ENCODE measurements at places on chromosomes 12 and 14.

GRCh38 chr12:3417113-3417512 is 73.9 kb upstream of the PRMT8 start:
- no peak for DNase-seq

DNA sequence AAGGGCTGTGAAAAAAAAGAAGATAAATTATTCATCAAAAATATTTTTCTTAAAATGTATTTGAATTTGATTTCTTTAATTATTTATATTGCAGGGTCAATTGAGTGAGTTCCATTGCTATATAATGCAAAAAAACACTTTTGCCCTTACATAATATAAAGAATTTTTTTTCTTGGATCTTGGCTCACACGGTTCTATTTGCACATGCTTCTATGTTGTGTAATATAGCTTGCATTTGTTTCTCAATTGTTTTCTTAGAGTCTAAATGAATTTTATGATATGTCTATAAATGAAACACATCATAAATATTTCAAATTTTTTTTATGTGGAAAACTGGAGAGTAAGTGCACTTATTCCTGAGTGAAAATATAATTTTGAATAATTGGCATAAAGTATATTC is 694.2 kb downstream of the SLC6A15 start:
- DNase-seq: no peak

GRCh38 chr14:85487215-85487614 is 42.7 kb upstream of the FLRT2 start:
- no peak for DNase-seq

GRCh38 chr12:13670285-13670866 is 311.0 kb downstream of the GRIN2B start:
- DNase-seq: no peak

DNA sequence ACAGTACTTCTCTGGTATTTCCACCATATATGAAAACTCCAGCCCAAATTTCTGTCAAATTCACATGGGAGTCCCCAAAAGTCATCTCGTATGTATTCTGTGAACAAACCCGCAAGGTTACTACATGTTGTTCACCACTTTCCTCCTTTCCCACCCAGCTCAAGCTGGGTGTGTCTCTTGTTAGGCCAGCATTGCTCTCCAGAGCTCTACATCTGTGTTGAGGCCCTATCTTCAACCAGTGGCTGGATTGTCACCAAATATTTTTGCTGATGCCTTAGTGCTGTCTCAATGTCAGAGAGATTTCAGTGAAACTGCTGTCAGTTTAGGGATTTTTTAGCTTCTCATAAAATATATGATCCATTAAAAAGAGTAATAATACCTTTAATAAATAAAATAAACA is 230.9 kb downstream of the BTG1 start:
- no peak for DNase-seq

DNA sequence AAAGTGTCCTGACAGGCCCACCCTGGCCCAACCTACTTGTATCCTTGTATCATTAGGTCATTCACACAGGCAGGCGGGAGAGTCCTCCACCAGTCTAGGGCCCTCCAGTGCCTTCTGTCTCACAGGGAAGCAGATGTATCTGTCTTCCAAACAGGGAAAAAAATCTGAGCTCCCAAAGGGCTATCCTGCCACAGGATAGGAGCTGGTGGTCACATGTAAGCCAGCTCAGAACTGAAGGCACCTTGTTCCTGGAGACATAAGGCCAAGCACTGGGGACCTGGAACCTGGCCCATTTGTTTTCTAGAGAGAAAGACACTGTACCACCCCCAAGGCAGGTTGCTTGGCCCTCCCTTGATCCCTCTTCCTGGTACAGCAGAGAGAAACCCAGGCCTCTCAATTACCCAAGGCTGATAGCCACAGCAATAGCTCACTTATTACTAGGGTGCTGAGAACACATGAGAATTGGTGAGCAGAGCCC is 19.4 kb upstream of the PLEKHH1 start:
- DNase-seq: no peak

DNA sequence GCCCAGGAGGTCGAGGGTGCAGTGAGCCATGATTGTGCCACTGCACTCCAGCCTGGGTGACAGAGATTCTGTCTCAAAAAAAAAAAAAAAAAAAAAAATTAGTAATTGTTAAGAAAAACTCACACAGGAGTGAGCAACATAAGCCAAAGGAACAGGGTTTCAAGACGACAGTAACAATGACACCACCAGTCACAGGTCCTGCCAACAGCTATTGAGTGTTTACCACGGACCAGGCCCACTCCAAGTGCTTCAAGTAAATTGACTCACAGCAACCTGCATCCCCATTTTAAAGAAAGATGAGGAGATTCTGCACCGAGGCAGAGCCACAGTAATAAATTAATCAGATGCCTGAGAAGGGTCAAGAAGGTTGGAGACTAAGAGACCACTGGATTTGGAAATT is 194.5 kb downstream of the DPF3 start:
- DNase-seq: no peak

DNA sequence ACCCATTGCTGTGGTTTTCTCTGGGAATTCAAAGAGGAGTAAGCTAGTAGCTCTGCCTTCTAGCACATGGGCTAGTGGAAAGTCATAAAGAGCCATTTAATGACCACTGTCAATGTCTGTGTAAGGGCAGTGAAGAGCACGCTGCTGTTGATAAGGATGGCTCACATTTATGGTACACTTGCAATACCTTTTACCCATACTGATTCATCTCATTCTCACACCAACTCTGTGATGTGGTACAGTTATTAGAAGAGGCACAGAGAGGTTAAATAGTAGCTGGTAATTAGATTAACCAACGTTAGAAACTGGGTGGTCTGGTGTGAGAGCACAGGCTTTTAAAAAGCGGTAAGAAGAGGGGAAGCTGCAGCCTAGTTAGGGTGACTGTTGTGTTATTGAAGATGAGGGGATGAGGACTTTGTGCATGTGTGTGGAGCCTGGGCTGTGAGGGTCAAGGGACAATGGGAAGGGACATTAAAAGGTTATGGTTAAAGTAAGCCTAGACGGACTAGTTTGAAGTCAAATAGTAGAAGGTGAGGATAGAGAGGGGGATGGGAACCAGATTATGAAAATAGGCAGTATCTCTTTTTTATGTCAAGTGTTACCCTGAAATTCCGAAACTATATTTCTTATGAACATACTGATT is 25.2 kb downstream of the RASSF3 start:
- no peak for DNase-seq

GRCh38 chr12:18651525-18651924 is 86.3 kb downstream of the PLCZ1 start:
- DNase-seq: no peak

GRCh38 chr14:61266891-61267740 is 14.0 kb downstream of the TMEM30B start:
- no peak for DNase-seq

DNA sequence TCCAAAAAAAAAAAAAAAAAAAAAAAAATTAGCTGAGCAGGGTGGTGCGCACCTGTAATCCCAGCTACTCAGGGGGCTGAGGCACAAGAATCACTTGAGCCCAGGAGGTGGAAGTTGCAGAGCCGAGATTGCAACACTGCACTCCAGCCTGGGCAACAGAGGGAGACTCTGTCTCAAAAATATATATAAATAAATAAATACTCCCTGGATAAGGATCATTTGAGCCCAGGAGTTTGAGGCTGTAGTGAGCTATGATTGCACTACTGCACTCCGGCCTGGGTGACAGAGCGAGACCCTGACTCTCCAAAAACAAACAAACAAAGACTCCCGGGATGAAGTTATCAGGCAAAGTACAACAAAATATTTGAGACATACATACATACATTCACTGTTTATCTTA is 3.3 kb upstream of the NAA25 start:
- DNase-seq: no peak

- no peak for DNase-seq
Measured at GRCh38 chr14:74620497-74620921, 8.5 kb upstream of the LTBP2 start.

DNA sequence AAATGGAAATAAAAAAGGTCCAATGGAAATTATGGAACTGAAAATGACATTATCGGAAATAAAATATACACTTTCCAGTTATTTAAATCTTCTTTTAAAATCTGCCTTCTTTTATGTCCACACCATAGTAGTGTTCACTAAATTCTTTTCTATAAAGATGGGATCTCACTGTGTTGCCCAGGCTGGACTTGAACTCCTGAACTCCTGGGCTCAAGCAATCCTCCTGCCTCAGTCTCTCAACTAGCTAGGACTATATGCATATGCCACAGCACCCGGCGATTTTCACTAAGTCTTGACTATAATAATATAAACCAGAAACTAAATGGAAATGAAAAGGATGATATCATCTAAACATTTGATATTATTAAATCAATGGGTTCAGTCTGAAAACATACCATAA is 188.4 kb downstream of the MED13L start:
- no peak for DNase-seq

DNA sequence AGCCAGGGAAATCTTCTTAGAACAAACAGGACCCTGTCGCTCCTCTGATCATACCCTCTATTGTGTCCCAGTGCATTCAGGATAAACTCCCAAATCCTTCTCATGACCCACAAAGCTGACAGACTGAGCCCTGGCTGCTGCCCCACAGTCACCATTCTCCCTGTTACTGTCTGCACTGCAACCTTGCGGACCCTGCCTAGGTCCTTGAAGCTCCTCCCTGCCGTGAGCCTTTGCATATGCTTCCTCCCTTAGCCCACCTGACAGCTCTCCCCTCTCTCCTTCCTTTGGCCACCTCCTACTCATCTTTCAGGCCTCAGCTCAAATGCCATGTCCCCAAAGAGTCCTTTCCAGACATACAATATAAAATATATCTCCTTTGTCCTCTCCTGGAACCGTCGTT is 62.4 kb downstream of the SLC6A12 start:
- no peak for DNase-seq

- DNase-seq: no peak
Measured at GRCh38 chr12:1907652-1908611, 10.5 kb downstream of the CACNA2D4 start.

GRCh38 chr14:55026441-55026792 is 482 bp downstream of the WDHD1 start:
- no peak for DNase-seq

DNA sequence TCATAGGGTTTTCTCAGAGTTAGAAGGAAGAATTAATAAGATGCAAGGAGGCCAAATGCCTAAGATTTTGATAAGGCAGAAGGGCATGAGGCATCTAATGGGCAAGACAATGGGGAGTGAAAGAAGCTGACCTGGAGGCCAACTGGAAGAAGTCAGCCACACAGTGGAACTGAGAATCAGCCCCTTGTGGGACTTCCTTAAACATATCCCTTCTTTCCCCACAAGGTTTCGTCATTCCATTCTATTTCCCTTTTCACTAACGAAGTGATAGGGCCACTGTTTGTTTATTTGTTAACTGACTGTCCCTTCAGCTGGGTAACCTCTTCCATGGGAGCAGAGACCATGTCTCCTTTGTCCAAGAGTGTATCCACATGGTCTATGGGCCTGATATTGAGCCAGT is 86.2 kb downstream of the HELB start:
- DNase-seq: no peak

DNA sequence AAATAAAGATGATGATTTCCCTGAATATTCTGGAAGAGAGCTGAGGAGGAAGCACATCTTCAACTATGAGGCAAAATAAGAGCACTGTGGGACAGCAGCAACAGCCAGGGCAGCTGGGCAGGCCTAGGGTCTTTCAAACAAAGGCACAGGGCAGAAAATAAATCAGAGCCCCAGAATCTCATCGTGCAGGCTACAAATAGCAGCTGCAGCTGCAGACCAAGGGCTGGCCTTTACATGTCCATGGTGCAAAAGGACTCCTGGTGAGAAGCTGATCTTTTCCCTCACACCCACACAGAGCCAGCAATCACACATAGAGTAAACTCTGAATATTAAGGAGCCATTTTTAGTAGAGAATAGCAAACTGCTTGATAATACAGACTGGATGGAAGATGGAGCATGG is 13.6 kb upstream of the MYBPC1 start:
- DNase-seq: no peak

- DNase-seq: no peak
Measured at GRCh38 chr12:122090759-122091515, 12.4 kb downstream of the MLXIP start.

DNA sequence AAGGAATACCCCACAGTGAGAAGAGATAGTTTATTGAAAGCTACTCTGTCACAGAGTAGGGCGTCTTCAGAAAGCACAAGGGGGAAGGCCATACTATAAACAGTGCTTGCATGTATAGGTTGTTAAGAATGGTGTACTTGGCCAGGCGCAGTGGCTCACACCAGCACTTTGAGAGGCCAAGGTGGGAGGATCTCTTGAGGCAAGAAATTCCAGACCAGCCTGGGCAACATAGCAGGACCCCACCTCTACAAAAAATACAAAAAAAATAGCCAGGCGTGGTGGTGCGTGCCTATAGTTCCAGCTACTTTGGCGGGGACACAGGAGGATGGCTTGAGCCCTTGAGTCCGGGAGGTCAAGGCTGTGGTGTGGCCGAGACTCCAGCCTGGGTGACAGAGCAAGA is 38.0 kb upstream of the PAPOLA start:
- no peak for DNase-seq

GRCh38 chr12:69884386-69884785 is 59.4 kb downstream of the MYRFL start:
- no peak for DNase-seq

DNA sequence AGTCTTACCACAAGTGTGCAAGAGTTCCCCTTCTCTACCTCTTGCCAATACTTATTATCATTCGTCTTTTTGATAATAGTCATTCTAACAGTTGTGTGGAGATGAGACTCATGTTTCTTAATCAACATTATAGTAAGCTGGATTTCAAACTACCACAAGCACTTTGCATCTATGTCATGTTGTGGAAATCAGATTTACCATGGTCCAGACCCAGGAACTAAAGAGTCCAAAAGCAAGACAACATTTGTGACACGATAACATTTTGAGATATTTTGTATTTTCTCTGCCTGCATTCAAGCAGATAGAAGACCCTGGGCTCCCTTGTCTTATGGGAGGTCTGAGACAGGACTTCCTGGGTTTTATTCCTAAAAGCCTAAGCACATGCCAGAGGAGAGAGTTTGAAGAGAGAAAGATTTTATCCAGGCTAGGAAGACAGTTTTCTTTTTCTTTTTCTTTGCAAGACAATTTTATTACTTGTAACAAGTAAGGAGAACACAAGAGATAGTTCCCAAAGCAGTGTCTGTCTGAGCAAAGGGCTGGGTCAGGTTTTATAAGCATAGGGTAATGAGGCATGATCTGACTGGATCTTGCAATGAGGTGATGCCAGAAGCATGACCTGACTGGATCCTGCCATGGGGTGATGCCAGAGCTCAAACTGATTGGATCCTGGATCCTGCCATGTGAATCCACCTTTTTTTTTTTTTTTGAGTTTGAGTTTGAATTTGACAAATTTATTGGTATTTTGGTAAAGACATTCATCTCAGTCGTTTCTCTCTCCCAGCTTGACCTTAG is 180.5 kb upstream of the HMGA2 start:
- no peak for DNase-seq

DNA sequence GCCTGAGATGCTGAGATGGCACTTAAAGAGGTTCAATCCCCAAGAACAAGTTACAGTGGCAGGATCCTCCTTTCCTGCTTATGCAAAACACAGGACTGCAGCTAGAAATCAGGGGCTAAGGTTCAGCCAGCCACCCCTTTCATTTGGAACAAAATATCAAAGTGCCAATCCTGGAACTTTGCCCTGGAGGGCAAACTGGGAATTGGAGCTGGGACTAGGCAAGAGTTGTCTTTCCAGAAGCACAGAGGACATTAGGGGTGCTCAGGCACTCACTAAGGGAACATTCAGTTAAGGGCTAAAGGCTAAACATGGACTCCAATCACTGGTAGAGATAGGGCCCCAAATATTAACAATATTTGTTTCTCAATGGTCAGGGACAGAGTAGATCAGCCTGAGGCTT is 237.2 kb downstream of the EMP1 start:
- DNase-seq: no peak

- no peak for DNase-seq
Measured at GRCh38 chr14:72594099-72594901, 299.6 kb downstream of the DPF3 start.

All from activated naive CD4-positive, alpha-beta T cell (primary cell).